ENCODE measurements at places on chromosomes 12 and 14.

DNA sequence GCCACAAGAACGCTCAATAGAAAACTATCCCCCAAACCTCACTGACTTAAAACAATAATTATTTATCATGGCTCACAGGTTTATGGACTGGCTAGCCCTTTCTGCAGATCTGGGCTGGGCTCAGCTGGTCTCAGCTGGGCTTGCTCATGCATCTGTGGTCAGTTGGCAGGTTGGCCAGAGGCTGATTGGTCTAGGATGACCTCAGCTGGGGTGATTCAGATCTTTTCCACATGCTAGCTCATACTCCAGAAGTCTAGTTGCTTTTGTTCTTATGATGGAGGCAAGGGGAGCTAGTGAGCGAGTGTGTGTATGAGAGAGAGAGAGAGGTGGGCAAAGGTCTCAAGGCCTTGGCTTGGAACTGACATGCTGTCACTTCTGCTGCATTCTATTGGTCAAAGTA is 181.2 kb upstream of the NRXN3 start:
- no peak for DNase-seq

GRCh38 chr12:12582895-12583303 is 20.2 kb upstream of the DUSP16 start:
- no peak for DNase-seq

DNA sequence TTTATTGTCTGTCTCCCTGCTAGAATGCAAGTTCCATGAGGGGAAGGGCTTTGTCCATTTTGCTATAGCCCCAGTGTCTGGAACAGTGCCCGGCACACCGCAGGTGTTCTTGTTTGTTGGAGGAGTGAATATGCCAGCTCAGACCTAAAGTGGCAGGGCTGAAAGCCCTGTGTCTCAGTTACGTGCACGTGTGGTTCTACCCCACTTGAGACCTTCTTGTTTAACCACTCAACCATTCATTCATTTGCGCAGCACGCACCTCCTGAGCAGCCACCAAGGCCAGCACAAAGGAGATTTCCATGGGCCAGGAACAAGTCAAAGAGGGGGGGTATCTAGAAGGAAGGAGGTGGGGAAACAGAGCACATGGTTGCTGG is 338.0 kb upstream of the FKBP4 start:
- DNase-seq: no peak

DNA sequence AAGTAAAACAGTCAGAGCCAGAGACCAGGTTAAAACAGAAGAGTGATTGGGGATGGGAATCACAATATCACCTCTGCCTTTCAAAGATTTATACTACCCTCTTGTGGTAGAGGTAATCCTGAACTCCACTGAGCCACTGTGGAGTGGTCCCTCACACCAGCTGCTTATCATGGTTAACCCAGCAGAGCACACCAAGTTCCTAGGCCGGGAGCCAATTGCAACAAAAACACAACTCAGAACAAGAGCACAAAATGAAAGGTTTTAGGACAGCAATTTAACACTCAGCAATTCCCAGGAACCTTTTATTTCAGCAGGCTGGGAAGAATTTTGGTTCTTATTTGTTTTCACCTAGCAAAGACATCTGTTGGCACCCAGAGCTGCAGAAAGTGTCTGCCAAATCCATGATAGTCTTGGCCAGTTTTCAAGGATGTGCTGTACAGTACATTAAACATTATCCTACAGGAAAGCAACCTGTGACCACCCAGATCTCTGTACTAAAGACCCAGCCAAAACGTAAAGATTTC is 220.5 kb upstream of the ATXN7L3B start:
- no peak for DNase-seq

DNA sequence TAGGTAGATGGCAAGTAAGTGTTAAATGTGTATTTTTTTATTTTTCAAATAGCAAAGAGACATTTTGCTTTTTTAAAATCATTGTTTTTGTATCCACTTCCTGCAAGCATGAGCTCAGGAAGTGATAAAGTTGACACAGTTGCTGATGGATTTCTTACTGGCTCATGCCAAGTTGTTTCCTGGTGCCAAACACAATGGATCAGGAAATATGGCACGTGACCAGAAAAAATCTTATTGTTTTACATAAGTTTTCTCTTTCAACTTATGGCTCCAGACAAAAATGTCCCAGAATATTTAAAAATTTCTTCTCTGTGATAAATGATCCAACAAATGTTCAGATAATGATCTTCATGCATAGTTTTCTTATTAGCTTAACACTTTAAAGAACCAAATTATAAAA is 1279.1 kb upstream of the FLRT2 start:
- DNase-seq: no peak

DNA sequence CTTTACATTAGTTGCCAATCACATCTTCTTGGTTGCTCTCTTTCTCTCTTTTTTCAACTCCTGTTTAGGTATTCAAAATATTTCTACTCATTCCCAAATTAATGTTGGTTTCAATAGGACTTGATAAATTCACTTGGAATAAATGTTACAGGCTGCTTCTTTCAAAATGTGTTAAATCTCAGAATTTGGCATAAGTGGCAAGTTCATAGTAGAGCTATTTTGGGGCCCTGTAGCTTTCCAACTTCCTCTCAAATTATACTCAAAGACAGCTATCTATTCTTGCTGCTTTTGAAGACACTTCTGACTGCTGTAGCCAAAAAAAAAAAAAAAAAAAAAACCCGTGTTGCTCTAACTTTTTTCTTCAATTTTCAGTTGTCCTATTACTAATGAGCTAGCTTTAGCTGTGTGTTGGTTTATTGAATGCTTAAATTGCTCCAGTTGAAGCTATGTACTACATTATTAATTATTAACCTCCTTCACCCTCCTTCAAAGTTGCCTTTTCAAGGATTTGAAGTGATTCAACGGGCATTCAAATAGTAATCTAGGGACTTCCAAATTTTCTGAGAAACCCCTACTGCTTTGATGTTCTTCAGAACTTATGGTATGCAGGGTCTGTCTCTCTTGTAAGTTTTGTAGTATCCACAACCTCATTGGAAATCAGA is 554.6 kb upstream of the FLRT2 start:
- DNase-seq: no peak

GRCh38 chr12:12899530-12900380 is 8.4 kb downstream of the GPRC5A start:
- DNase-seq: no peak

DNA sequence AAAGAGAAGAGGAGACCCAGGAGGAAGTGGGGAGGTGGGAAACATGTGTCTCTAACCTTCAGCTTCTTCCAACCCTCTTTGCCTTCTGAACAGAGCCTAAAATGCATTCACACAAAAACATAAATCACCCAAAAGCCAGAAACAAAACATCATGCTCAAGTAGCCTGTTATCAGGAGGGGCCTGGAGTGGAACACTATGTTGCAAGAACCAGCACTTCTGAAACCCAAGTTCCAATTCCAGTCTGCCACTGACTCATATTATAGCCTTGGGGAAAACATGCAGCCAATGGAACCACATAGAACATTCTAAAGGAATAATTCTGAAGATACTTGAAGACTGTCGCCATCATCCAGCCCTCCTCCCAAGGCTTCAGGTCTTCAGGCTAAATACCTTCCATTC is 169.8 kb upstream of the PLXNC1 start:
- no peak for DNase-seq

DNA sequence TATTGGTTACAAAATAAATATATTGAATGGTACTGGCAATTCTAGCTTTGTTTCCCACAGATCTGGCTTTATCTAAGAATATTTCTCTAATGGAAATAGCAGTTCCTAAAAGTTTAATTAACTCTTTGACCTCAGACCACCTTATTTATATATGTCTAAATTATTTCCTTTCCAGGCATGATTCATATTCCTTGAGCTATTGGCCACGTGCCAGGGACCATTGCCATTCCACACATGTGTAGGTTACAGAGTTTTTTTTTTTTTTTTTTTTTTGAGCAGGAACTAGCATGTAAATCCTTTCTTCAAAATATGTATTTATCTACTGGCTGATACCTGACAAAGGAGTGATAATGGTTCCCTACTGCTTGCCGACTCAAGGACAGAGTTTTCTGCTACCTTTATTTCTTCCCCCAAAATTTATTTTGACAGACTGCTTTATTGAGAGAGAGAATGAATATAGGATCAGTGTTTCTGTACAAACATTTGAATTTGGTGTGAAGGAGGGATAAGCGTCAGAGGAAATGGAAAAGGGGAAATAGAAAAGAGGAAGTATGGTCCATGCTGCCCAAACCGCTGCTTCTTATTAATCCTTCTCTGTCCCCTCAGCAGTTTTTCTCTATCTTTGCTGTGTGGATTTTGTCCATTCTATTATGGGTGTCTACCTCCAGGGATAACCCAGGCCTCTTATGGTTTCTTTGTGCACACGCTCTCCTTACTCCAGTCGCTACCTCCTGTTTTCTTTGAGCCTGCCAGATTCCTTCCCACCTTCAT is 36.4 kb downstream of the PDE3A start:
- no peak for DNase-seq

DNA sequence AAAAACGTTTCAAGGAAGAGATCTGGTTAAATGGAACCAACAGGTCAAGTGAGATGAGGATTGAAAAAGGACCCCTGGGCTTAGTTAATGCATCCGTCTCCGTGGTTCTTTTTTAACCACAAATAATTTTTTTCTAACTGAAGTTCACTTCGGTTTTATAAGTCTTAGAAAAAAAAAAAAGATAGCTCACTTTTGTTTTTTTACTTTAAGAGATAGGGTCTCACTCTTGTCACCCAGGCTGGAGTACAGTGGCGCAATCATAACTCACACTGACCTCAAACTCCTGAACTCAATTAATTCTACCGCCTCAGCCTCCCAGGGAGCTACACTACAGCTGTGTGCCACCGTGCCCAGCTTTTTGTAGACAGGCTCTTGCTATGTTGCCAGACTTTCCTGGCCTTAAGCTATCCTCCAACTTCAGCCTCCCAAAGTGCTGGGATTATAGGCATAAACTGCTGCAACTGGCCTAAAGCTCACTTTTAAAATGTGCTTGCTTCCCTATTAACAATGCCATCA is 11.8 kb downstream of the HNRNPC start:
- DNase-seq: no peak

DNA sequence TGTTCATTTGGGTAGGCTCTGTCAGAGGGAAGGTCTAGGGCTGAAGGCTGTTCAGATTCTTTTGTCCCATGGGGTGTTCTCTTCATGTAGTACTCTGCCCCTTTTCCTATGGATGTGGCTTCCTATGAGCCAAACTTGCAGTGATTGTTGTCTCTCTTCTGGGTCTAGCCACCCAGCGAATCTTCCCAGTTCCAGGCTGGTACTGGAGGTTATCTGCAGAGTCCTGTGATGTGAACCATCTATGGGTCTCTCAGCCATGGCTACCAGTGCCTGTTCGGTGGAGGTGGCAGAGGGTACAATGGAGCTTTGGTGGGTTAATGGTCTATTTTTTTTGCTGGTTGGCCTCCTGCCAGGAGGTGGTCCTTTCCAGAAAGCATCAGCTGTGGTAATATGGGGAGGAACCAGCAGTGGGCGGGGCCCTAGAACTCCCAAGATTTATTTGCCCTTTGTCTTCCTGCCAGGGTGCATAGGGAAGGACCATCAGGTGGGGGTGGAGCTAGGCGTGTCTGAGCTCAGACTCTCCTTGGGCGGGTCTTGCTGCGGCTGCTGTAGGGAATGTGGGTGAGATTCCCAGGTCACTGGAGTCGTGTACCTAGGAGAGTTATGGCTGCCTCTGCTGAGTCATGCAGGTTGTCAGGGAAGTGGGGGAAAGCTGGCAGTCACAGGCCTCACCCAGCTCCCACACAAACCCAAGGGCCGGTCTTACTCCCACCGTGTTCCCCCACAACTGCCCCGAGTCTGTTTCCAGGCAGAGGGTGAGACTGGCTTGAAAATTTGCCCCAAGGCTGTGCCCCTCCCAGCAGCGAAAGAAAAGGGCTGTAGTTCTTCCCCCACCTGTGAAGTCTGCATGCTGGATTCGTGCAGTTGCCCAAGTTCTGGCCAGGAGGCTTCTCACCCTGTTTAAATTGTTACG is 17.5 kb downstream of the MTRFR start:
- no peak for DNase-seq

DNA sequence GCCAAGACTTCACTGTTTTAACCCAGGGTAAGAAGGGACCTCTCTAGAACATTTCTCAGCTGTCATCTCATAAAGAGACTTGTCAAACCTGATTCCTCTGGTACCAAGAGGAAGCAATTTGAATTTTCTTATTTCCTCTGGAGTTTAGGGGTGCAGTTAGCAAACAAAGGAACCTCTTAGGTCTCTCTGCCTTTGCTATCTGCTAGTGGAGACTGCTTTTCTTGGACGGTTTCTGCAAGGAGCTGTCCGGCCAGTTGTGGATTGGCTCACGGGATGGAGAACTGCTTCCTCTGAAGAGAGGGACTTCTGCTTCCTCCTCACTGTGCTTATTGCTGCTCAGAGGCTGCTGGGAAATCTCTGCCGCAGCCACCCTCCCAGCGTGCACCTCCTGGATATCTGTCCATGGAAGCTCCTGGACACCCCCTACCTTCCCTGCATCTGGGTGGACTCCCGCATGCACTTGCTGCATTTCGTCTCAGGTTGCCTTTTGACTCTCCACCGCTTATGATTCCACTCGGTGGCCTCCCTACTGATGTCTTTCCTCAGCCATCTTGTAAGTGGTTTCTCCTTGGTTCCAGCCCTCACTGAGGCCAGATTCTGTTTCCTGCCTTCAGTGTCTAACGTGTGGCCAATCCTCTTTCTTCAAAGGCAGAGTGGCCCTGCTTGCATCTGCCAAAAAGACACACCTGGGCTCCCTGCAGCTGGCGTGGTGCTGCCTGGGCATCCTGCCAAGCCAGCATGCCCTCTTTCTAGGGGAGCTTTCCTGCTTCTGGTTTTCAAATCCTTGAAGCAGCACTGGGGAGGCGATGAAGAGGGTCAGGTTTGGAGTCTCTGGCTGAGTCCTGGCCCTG is 187.3 kb downstream of the CHST11 start:
- no peak for DNase-seq

GRCh38 chr12:66508025-66508424 is 170.9 kb downstream of the GRIP1 start:
- DNase-seq: no peak

DNA sequence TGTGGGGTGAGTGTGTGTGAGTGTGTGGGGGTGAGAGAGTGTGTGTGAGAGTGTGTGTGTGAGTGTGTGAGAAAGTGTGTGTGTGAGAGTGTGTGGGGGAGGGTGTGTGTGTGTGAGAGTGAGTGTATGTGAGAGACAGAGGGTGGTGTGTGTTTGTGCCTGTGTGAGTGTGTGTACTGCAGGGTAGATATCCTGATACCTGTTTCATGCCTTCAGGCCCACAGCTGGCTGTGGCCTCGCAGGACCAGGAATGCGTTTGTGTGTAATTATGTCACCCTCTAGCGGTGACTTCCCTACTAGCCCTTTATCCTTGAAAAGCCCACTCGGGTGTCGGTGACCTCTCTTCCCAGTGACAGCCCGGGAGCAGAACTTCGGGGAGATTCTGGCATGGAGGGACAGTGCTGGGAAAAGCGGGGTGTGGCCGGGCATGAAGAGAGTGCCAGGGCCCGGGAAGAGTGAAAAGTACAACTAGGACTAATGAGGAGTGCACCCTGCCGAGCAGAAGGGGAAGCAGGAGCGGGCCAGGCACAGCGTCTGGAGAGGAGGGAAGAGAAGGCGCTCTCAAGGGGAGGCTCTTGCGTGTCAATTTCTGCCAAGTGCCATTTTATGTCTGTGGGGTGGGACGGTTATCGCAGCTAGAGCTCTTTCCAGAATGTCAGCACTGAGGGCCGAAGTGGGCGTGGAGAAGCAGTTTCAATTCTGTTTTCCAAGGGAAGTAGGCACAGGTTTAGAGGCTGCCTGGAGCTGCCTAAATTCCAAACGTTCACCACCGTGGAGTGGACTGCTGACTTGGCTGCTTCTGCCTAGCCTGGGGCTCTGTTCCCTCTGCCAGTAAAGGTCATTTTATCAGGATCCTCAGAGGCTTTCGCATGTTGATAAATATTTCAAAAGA is 11.0 kb upstream of the FBXL14 start:
- peak; percentile 34 for DNase-seq

GRCh38 chr12:113740699-113741098 is 225.4 kb downstream of the RBM19 start:
- DNase-seq: no peak

- DNase-seq: no peak
Measured at GRCh38 chr12:129871991-129872972, 31.5 kb downstream of the TMEM132D start.

All from T-helper 9 cell (primary cell).